ENCODE measurements at places on chromosomes 1 and 21.

GRCh38 chr1:214844319-214844718 lies 238.2 kb upstream of the KCNK2 start:
- no peak for DNase-seq

DNA sequence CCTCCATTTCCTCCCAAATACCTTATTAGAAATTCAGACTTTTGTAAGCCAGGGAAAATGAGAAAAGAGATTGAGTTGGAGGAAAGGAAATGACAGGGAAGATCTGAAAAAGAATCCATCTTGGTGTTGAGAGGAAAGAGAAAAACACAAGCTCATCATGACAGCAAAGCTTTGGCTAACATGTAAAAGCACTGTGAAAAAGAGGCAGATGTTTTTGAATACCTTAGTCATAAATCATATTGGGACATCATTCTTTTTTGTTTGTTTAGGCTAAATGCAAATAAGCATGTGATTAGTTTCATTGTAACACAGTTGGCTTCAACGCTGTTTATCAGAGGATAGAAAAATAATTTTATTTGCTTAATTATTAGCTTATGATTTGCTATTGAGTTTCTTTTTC lies 64.6 kb downstream of the LHX8 start:
- DNase-seq: no peak

GRCh38 chr1:66172272-66172671 lies 361.7 kb upstream of the SGIP1 start:
- DNase-seq: no peak

- no peak for DNase-seq
Observed at GRCh38 chr1:236945002-236945401, 59.2 kb downstream of the MT1HL1 start.

DNA sequence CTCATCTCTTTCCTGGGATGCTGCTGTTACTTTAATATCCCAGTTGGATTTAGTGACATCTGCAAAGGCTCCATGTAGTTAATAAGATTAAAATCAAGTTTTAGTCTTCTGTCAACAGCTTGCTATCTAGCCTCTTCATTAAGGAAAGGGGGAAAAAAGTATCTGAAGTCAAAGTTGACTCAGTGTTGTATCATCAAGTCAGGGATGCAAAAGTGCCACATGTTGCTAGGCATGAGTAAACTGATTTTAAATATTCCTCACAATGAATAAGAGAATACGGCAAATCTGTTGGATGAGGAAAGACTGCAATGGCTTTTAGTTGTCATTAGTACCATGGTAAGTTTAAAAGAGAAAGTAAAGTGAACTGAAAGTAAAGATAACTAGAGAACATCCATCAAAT lies 383.2 kb upstream of the ZRANB2 start:
- no peak for DNase-seq

DNA sequence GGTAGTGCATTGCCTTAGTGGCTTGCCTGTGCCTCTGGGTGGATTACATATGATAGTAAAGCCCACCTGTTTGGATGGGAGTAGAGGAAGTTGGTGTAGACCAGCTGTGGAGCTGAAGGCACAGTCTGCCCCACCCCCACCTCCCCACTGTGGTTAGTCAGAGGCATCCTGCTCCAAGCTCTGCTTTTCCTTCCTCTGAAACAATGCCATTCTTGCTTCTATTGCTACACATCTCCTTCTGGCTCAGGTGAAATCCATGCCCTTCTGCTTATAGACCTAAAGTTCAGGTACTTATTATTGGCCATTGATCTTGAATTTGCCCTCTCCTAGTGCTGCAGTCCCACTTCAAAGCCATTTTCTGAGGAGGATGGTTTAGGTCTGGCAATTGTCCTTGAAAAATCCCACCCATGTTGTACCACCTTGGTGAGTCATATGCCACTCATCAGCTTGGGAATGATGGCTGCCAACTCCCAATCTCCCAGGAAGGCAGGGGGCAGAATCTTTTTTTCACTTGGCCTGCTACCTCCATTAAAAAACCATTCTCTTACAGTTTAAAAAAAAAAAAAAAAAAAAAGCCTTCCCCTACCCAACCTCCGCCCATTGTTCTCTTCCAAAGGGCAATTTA lies 6.7 kb upstream of the TXLNA start:
- DNase-seq: no peak

DNA sequence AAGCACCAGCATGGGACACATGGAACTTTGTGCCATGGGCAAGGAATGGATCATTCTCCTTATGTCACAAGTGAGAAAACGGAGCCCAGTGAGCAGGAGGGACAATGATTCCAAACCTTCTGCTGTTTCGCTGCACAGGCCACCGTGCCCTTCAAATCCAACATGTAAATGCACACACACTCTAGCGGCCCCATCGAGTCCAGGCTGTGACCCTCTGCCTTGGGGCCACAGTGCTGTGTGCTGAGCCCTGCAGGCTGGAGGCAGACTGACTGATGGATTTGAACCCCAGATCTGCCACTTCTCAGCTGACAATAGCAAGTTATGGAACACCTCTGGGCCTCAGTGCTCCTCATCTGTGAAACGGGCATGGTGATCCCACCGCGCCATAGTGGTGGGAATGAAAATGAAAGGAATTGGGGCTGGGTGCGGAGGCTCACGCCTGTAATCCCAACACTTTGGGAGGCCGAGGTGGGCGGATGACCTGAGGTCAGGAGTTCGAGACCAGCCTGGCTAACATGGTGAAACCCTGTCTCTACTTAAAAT lies 63.6 kb downstream of the ALPL start:
- no peak for DNase-seq

DNA sequence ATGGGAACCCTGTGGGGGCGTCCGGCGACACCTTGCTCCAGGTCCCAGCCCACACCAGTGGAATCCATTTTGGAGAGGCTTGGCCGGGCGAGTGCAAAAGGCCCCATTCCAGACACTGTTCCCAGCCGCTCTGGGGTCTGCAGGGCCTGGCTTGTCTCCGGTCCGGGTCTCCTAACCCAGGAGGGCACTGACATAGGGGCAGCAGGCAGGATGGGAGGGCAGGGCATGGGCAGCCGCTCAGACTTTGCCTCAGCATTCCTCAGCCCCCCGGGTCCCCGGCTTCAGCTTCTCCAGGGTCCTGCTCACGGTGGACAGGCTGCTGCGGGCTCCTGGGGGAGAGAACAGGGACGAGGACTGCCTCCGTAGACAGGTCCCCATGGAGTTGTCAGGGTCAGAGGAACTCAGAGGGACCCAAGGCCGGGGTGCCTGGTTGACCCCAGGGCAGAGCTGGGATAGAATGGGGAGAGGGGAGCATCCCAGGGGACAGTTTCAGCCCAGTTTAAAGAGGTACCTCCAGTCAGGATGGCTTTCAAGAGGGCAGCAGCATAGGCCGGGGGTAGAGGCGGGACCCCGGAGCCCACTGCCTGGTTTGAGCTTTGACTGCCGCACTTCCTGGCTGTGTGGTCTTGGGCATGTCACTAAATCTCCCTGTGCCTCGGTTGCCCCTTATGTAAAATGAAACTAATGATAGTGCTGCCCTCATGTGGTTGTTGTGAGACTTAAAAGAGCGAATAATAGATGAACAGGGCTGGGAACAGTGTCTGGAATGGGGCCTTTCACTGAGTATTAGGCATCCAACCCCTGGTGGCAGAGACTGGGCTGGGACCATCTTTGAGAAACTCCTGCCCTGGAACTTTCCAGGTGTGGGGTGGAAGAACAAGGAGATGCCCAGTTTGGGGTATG lies 3.7 kb downstream of the KNCN start:
- no peak for DNase-seq

- no peak for DNase-seq
Observed at GRCh38 chr1:49527606-49528305, 496.0 kb downstream of the AGBL4 start.

- no peak for DNase-seq
Observed at GRCh38 chr1:34833711-34834110, 25.8 kb downstream of the SMIM12 start.

GRCh38 chr1:223189525-223189902 lies 46.5 kb upstream of the TLR5 start:
- DNase-seq: no peak

GRCh38 chr1:182664296-182664695 lies 20.1 kb downstream of the RGS8 start:
- DNase-seq: no peak

GRCh38 chr1:116401646-116402176 lies 28.7 kb downstream of the ATP1A1 start:
- DNase-seq: no peak

GRCh38 chr1:18085387-18086074 lies 22.1 kb upstream of the IGSF21 start:
- DNase-seq: no peak

DNA sequence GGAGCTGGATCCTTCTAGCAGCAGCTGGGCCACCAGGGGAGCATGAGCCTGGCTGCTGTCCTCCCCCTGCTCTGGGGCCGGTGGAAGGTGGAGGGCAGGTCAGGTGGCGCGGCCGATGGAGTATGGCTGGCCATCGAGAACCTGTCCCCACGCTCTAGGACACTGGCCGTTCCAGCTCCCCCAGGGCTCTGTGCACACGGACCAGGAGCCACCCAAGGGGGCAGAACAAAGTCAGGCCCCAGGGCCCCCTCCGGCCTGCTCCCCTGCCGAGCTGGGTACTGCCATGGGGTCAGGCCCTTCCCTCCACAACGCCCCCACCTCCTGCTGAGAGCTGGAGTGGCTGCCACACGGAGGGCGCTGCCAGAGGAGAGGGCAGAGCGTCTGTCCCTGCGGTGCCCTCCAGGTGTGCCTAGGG lies 4.5 kb upstream of the PLCH2 start:
- no peak for DNase-seq

DNA sequence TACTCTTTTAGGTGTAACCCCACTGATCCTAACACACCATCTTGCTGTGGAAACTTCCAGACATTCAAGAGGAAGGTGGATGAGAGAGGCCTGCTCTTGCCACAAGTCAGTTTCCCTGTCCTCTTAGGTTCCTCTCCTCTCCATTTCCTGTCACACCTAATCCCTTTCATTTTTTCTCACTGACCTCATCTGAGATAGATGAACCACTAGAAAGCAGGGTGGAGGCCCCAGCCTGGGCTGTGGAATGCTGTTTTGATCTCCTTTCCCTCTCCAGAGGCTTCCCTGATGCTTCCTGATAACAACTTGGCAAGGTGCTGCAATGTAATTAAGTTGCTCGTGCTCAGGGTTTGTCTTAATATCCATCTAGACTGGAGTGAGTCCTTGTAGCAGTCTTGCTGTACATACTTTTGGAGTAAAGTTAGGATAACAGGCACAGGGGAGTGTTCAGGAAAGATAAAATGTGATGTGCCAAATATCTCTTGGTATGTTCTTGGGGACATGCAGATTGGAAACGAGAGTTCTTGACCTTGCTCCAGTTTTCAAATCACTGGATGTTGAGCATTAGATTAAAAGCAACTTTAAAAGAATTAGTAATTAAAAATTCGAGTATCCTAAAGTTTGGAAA lies 11.2 kb downstream of the LRRC42 start:
- no peak for DNase-seq

GRCh38 chr1:15051882-15052528 lies 101.5 kb upstream of the TMEM51 start:
- no peak for DNase-seq

DNA sequence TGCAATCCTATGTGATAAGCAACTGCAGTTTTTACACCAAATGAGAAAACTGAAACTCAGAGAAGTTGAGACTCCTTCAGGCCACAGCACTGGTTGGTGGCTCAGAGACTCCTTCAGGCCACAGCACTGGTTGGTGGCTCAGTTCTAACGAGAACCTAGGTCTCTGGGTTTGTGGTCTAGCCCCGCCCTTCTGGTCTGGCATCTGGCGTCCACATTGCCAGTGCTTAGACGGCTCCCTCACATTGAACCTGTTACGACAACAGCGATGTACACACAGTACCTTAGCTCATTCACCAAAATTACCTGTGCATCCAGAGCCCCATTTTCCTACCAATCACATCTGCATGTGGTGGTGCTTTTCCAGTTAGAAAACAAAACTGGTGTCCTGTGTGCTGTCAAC lies 66.1 kb downstream of the NID1 start:
- peak; percentile 5 for DNase-seq

DNA sequence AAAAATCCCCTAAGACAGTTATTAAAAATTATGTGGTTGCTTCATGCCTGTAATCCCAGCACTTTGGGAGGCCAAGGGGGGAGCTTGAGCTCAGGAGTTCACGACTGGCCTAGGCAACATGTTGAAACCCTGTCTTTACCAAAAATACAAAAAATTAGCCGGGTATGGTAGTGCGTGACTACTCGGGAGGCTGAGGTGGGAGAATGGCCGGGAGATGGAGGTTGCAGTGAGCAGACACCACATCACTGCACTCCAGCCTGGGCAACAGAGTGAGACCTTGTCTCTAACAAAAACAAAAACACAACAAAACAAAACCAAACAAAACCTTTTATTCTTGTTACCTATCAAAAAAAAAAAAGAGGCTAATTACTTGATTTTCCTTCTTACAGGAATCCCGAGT lies 2.1 kb downstream of the ELK4 start:
- no peak for DNase-seq

GRCh38 chr1:117826540-117827078 lies 102.8 kb downstream of the GDAP2 start:
- no peak for DNase-seq

DNA sequence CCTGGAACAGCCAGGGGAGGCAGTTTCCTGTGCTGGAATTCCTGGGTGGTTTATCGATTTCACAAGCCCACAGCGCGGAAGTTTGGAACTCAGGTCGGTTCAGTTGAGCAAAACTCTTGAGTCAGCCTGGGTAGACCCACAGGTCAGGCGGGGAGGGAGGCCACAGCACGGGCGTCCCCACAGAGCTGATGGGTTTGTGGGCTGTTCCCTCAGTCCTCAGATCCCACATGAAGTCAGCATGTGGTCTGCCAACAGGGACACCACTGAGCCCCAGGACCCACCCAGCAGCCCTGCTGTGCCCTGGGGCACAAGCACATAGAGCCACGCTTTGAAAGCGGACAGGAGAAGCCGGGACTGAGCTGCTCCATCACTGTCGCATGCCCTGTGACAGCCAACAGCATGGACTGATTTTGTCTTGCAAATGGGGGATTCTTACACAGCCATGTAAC lies 17.4 kb downstream of the BMP8A start:
- no peak for DNase-seq

GRCh38 chr1:98421085-98421435 lies 240.5 kb upstream of the SNX7 start:
- DNase-seq: no peak

DNA sequence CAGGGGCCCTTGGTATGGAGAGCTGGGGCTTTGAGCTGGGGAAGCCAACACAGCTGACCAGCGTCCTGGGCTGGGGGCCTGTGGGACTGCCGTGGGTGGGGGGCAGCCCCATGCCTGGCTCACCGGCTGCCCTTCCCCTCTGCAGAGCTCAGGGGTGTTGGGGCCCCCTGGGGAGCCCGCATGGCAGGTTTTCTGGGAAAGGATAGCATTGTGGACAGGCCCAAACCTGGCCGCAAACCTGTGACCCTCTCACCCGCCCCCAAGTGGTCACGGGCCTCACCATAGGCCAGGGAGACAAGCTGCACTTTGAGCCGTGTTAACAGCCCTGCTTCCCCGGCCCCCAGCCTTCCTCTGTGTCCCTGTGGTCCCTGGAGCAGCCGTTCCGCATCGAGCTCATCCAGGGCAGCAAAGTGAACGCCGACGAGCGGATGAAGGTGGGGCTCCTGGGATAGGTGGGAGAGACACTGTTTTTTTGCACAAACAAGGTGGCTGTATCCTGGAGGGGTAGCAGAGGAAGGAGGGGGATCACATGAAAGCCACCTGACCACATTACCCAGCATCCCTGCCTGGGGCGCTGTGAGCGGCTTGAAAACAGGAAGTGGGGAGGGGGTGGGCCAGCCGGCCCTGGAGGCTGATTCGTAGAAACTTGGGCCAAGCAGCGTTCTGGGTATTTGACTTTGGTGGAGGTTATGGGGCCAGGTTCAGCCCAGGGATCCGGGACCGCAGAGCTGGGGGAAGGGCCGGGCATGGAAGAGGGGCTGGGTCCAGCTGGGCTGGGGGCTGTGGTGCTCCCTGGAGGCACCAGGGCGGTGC lies 65.9 kb downstream of the PIK3CD start:
- DNase-seq: peak; percentile 75
